ENCODE measurements at places on chromosomes 12 and 14. TPM values are rescaled to one million over a fixed set of nuclear protein-coding genes. Genes with fewer than 3 reads are reported as not detected.

DNA sequence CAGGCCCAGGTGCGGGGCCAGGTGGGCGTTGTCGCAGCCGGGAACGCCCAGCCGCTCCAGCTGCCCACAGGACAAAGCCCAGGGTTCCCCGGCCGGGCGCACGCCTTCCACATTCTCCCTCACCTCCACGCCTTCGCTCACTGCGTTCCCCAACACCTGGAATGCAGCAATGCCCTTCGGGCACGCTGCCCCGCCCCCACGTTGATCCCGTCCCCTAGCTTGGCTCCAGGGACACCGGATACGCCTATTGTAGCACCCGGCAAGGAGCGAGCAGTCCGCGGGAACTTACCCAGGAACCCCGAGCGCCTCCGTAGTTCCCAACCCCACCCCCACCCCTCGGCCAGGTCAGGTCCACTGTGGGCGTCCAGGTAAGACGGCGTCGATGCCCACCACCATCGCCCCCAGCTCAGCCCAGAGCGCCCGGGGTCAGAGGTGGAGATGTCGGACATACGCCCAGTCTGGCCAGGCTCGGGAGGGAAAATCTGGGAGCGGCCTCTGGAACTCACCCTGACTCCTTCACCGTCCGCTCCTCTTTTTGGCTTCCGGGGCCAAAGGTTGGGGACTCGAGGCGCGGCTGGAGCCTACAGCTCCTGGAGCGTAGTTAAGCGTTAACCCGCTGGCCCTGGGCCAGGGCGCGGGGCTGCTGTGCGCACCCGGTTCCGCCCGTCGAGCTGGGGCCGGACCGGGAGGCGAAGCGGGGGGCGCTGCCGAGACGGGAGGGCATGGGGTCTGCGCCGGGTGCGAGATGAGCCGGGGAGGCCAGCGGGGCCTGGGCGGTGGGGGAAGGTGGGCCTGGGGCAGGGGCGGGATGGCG is 594 bp upstream of the CEP170B start:
- no peak for DNase-seq

DNA sequence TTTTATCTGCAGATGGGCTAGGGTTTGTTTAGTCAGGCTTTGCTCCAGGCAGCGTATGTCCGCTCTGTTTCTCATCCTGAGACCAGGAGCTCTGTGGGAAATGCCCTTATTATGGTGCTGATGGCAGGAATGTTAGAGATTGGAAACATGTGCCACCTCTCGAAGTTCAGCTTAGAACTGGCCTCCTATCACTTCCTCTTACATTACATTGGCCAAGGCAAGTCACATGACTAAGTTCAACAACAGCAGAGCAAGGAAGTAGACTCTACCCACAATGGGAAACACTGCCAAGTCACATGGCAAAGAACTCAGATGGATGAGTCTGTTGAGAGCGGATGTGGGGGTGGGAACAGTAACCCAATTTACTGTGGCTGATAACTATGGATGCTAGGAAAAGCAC is 161.9 kb upstream of the WSCD2 start:
- DNase-seq: no peak

PFKM gene
- 50.5 TPM for total RNA-seq

GRCh38 chr12:108346727-108347710 is 7.9 kb upstream of the CMKLR1 start:
- DNase-seq: no peak

GRCh38 chr14:22185191-22185590 is 403.8 kb downstream of the DAD1 start:
- no peak for DNase-seq

Data from fibroblast of the aortic adventitia (primary cell).